Esophagus squamous epithelium (tissue), 5 donors: ENCODE measurements at places on chromosomes 3 and 15. TPM values are rescaled to one million over a fixed set of nuclear protein-coding genes. Genes with fewer than 3 reads are reported as not detected.

DNA sequence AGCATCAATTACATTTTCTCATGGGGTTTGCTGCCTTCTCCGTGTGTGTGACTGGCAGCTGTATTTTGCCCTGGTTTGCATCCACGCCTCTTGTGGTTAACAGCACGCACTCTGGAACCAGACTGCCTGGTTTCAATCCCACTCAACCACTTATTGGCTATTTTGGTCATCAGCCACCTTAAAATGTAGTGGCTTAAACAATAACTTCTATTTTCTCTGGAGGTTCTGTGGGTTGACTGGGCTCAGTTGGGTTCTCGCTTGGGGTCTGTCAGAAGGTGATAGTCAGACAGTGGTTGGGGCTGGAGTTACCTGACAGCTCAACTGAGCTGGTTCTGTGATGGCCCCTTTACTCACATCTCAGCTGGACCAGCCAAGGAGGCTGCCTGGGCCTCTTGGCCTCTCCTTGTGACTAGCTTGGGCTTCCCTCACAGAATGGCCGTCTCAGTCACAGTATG, 36.8 kb downstream of the EHD4 start:
- DNase-seq: no peak

- DNase-seq: no peak
These were observed 33.6 kb upstream of the ETV5 start for GRCh38 chr3:186142393-186142932.

DNA sequence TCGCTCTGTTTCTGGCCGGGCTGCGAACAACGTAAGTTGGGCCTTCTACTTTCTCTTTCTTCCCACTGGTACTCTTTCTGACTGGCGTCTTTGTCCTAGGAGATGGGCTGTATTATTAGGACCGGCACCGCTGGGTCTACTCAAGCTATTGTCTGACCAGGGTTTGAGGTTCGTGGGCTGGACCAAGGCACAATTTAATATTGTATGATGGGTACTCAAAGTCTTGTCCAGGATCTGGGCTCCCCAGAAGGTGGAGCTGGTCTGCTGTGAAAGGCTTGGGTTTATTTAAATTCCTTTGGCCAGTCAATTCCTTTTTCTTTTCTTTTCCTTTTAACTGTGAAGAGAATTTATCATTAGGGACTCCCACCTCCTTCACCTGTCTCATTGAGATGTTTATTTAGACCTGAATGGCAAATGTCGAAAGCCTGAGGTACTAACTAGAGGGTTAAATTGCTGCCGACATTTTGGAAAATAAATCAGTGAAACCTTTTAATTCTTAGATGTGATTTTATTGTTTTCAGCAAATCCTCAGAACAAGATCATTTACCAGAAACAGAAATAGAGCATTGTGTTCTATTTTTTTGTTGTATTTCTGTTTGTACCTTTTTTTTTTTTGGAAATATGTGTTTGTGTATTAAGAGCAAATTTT, 410 bp downstream of the LRRC49 start:
- DNase-seq: no peak

DNA sequence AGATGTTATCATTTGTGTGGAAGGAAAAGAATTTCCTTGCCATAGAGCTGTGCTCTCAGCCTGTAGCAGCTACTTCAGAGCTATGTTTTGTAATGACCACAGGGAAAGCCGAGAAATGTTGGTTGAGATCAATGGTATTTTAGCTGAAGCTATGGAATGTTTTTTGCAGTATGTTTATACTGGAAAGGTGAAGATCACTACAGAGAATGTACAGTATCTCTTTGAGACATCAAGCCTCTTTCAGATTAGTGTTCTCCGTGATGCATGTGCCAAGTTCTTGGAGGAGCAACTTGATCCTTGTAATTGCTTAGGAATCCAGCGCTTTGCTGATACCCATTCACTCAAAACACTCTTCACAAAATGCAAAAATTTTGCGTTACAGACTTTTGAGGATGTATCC, 15.1 kb downstream of the KLHL24 start:
- DNase-seq: no peak

- no peak for DNase-seq
These were observed 629.5 kb upstream of the KCNMB2 start for GRCh38 chr3:177906578-177907229.

- no peak for DNase-seq
These were observed 116.3 kb downstream of the MITF start for GRCh38 chr3:69855436-69856162.

- no peak for DNase-seq
These were observed 113.3 kb upstream of the MBNL1 start for GRCh38 chr3:152155246-152156020.

STARD9 gene
- total RNA-seq: 1.9 TPM

C2CD4A gene
- total RNA-seq: 0.19 TPM

AP3S2 gene
- 32.1 TPM for total RNA-seq
